ENCODE measurements at places on chromosomes 3 and 15.
A peak's percentile ranks its signal among the peaks of the same experiment; 100 is the strongest.

- no peak for DNase-seq
Observed at GRCh38 chr3:169668072-169668956, 4.8 kb upstream of the MECOM start.

DNA sequence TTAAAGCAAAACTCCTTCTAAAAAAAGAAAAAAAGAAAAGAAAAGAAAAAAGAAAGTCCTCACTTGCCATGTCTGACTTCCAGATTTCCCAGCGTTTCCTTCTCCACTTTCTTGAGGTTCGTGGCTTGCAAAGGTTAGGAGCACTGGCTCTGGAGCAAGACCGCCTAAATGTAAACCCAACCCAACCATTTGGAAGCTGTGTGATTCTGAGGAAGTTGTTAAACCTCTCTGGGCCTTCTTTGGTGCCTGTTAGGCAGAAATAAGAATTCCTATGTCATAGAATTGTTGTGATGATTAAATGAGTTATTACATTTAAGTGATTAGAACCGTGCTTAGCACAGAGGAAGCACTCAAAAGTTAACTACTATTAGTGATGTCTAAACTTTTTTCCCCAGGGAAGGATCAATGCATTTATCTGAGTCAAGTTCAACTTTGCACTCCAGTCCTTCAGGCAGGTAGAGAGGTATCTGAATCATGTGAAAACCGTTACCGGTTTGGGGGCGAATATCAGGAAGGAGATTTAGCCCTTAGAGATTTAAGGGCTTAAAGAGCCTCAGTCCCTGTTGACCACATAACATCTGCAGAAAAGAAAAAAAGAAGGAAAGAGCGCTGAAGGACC lies 78.3 kb upstream of the HES1 start:
- no peak for DNase-seq

- no peak for DNase-seq
Observed at GRCh38 chr15:49964061-49964460, 155.0 kb downstream of the ATP8B4 start.

DNA sequence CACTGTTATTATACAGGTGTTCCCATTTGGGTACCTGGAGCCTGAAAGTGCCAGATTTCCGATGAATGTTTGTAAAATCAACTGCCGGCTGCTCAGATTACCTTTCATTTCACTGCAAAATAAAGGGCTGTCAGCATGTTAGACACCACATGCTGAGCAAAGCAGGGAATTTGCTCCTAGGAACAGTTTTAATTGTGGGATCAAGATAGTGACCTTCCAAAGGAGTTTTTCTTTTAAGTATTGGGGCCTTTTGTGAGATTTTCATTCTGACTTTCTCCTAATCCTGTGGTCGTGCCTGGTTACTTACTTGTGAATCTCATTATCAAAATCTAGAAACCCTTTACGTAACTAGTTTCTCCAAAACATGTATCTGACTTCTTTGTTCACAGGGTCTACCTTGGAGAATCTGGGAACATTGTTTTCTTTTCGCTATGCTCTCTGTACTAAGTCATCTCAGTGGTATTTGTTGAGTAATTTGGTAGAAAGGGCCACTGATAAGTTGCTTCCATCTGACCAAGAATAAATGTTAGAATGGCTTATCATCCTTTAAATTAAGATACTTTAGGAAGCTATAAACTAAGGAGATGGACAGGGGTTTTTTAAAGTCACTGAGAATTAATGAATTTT lies 40.8 kb upstream of the LRTM1 start:
- DNase-seq, result no peak

- DNase-seq, result no peak
Observed at GRCh38 chr3:179942553-179943075, 94.1 kb downstream of the PEX5L start.

DNA sequence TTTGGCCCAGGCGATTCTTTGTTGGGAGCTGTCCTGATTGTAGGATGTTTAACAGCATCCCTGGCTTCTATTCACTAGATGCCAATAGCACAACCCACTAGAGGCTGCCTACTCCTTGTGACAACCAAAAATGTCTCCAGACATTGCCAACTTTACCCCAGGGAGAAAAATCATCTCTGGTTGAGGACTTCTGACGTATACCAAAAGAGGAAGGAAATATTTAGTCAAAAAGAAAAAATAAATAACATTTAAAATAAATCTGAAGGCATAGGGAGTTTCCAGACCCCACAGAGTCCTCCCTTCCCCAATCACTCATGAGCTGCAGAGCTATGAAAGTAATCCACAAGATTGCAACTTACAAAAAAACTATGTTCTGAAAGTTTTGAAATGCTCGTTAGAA lies 61.0 kb downstream of the MECOM start:
- no peak for DNase-seq

- no peak for DNase-seq
Observed at GRCh38 chr15:66023311-66023972, 154.2 kb downstream of the RAB11A start.

GRCh38 chr3:143843587-143843986 lies 4.7 kb downstream of the SLC9A9 start:
- no peak for DNase-seq

DNA sequence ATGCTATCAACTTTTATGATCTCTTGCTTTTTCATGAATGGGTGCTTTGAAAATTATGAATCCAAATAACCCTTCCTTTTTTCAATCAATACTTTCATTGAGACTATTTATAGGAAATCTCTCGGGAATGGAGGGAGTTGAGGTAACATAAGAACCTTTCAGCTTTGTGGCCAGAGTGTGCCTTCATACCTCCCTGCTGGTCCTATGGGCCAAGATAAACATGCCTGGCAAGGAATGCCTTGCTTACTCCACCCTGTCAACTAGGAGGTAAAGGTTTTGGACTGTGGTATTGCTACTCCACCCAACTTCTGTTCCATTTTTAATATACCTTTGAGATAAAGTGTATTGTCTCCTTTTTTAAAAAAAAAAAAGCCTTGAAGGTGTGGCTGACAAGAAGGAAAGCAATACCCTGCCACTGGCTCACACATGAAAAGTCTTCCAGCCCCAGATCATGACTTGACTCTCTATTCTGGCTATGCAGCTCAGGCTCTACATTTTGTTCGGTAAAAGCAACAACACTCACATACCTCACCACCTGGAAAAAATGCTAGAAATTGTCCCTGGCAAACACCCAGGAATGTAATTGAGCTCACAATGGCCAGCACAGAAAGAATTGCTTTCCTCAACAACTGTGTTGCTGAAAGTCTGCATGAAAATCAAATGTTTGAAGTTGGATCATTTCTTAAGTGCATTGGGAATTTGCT lies 35.8 kb downstream of the COL8A1 start:
- DNase-seq, result no peak

GRCh38 chr3:27486336-27486735 lies 2.2 kb upstream of the SLC4A7 start:
- DNase-seq, result no peak

DNA sequence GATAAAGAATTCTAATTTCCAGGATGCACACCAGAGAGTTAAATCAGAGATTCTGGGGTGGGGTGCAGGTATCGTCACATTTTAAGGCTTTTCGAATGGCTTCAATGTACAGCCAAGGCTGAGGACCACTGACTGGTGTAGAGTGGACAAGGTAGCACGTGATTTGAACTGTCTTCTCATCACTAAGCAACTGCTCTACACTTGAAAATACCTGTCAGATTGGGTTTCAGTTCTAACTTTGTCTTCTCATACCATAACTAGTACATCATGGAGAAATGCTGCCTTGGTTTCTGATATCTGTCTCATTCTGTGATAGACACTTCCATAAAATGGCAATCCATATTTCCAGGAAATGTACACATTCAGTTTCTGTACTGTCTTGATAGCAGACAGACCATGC lies 58.0 kb upstream of the MRPL3 start:
- DNase-seq, result no peak

DNA sequence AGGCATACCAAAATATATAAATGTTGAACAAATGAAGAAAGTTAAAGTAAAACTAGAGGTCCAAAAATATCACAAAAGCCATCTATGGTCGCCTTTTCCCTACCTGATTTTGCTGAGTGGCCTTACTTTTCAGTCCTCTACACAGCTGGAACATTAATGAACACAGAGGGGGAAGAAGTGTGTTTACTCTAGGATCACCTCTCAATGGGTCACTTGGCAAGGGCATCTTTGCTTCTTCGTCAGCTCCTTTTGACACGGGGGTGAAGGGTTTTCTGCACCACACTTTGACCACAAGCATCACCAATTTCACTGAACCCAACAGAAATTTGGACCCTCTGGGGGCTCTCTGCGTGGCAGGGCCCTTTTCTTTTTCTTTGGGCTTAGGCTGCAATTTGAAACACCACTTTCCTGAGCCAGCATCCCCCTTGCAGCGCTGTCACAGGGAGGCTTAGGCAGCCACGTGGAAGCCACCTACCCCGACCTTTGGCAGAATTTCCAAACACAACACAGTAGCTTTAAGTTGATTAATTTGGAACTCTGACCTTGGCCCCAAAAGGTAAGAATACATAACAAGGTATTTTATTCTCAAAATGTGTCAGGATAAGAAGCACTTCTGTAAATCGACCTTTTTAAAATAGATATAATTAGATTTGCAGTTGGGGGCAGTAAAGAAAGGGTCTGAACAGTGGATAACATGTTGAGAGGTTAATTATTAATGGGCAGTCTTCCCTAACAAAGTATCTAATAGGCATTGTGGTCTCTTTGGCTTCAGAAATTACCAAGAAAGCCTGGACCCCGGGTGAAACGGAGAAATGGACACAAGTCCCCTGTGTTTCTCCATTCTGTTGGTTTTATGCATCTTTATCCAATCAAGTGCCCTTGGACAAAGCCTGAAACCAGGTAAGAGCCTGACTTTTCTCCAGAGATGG lies at the start of gene LIPC:
Gene LIPC (plus strand): TSS at position 771 of the 929 bp plus-strand sequence. CDS start 42 bp downstream, at position 813.
- DNase-seq, result no peak

- no peak for DNase-seq
Observed at GRCh38 chr15:87215100-87215499, 1041.4 kb downstream of the NTRK3 start.

DNA sequence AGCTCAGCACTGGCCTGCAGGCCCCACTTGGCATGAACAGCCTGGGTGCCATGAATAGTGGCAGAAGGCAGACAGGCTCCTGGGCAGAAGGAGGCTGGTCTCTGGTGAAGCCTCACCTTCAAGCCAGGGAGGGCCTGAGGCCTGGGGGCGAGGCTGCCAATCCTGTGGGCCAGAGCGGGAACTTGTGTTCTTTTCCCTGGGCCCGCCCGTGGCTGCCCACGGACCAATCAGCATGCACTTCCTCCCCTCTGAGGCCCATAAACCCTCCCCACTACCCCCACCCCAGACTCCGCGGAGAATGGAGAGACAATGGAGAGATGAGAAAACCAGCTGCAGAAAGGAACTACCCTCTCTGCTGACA lies 283.8 kb upstream of the ROBO1 start:
- no peak for DNase-seq

GRCh38 chr3:155385896-155386625 lies 92.6 kb upstream of the STRIT1 start:
- DNase-seq, result no peak

- DNase-seq, result no peak
Observed at GRCh38 chr15:39859636-39860035, 60.4 kb downstream of the GPR176 start.

GRCh38 chr15:94230883-94231722 lies at the start of gene MCTP2:
Gene MCTP2 (plus strand): TSS chr15:94231561. CDS start chr15:94298266, 66,705 bp downstream.
- peak; percentile 68 for DNase-seq

DNA sequence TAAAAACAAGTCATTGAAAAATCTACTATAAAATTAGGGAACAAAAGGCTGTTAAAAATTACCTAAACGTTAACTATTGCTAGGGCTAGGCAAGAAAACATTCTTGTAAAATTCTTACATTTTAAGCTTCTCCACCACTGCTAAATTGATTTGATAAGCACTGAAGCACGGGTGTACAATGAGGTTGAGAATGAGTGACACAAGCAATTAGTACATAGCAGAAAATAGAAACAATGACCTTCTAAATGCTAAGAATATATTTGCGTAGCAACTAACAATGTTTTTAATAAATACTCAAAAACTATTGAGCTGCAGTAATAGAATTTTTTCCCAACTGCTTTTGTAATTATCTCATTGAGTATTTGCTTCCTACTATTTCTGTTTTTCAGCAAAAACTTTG lies 4.7 kb downstream of the SGO1 start:
- no peak for DNase-seq

DNA sequence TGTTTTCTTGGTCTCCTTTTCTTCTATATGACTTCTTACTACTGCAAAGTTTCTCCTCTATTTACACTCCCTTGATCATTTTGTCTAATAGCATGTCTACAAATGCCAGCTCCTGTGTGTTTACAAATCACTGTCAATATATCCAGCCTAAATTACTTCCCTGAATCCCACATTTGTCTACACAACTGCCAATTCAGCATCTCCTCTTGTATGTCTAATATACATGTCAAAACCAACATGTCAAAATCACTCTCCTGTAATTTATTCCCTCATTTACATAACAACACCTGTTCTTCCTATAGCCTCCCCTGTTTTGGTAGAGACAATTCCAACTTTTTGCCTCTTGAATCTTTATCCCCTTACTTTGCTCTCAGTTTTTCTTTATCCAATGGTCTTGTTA lies 359.3 kb downstream of the PLOD2 start:
- no peak for DNase-seq

- no peak for DNase-seq
Observed at GRCh38 chr15:100718075-100718980, 115.9 kb downstream of the ASB7 start.

- DNase-seq, result no peak
Observed at GRCh38 chr3:133833267-133833666, 27.7 kb downstream of the SRPRB start.

GRCh38 chr3:295166-295565 lies 98.6 kb downstream of the CHL1 start:
- DNase-seq, result no peak

GRCh38 chr3:98577178-98577895 lies 16.1 kb downstream of the CPOX start:
- no peak for DNase-seq

GRCh38 chr15:26314577-26314976 lies 451.4 kb upstream of the ATP10A start:
- DNase-seq, result no peak

- DNase-seq, result no peak
Observed at GRCh38 chr3:5431146-5431545, 243.6 kb downstream of the EDEM1 start.

DNA sequence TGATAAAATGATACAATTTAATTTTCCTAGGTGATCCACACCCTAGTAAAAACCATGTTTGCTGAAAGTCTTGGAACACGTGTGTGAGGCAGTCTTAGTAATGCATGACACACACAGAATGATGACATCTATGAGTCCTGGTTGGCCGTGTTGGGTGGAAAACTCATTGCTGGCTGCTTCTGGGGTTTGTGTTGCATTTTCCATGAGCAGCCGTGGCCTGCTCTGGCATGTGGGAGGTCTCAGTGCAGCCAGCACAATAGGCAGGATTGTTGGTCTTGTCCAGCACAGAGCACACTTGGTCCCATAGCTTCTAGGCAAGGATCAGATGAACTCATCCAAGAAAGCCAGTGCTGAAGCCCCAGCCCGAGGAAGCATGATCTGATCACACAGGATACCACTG lies 172.8 kb upstream of the UBE3A start:
- DNase-seq, result no peak

Data from H1 (cell line).